ENCODE measurements at places on chromosomes 6 and 20.

DNA sequence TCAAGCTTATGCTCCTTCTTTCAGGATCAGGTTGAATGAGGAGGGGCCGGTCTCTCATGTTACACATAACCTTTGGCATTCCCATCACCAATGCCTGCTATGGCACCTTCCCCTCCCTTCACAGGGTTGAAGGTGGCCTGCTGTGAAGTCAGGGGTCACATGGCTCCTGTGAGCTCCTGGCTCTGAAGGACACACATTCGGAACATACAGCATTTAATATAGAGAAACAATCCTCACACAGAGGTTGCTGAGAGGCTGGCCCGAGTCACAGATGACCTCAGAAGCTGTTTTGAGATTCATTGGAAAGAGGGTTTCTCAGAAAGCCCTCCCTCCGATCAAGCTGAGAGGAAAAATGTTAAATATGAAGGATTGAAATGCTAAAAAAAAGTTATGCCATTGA is 82.1 kb downstream of the PSMG4 start:
- no peak for DNase-seq

- DNase-seq = no peak
Observed at GRCh38 chr6:34082864-34083626, 62.8 kb downstream of the GRM4 start.

GRCh38 chr6:142381845-142382378 is 80.1 kb downstream of the ADGRG6 start:
- DNase-seq = no peak

GRCh38 chr6:6922166-6922565 is 185.6 kb upstream of the RREB1 start:
- DNase-seq = no peak

DNA sequence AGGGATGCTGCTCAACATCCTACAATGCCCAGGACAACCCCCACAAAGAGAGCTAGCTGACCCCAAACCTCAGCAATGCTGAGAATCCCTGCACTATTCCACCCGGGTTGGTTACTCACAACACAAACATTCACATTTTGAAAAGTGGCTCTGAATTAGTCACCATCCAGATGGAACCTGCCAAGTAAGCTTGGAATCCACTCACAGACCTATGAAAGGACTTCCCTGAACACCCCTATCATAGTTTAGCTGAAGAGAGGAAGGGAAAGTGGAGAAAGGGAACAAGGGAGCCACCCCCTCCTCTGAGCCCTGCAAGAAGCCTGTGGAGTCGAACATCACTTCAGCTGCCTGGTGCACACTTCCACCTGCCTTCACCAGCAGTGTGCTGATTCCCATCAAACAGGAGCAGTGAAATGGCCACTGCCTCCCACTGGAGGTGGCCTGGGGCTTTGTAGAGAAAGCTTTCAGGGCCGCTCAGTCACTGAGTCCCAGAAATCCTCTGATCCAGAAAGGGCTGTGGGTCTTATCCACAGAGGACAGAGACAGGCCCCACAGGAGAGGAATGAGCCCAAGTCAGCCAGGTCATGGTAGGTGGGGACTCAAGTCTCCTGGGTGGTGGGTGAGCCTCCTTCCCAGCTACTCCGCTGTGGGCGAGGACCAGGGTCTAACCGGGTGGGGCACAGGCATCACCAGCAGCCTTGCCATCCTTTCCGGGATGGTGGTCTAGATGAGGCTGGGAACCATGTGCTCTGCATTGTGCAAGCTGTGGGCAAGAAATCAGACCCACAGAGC is 203.7 kb downstream of the SYNDIG1 start:
- DNase-seq = peak; percentile 87

- peak; percentile 74 for DNase-seq
Observed at GRCh38 chr6:143060354-143060805, 309 bp upstream of the AIG1 start.

DNA sequence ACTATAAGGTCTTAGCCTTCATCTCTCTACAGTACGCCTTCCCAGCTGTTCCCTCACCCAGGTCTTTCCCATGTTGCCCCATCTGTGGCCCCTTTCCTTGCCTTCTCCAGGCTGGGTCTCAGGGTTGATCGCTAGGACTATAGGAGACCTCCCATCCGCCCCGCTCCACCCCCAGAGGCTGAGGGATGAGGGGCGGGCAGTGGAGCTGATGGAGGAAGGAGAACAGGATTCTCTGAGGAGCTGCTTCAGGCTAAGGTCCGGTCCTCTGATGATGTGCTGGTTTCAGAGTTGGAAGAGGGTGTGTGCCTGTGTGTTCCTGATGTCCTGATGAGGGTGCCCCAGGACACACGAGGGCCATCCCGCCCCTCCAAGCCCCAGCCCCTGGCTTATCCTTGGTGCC is 154.8 kb upstream of the QKI start:
- no peak for DNase-seq

- DNase-seq = no peak
Observed at GRCh38 chr20:49727894-49728885, 14.5 kb upstream of the B4GALT5 start.

GRCh38 chr20:44738813-44739477 is 6.7 kb upstream of the KCNK15 start:
- peak; percentile 90 for DNase-seq

- DNase-seq = no peak
Observed at GRCh38 chr20:48467622-48468021, 360.2 kb downstream of the PREX1 start.

DNA sequence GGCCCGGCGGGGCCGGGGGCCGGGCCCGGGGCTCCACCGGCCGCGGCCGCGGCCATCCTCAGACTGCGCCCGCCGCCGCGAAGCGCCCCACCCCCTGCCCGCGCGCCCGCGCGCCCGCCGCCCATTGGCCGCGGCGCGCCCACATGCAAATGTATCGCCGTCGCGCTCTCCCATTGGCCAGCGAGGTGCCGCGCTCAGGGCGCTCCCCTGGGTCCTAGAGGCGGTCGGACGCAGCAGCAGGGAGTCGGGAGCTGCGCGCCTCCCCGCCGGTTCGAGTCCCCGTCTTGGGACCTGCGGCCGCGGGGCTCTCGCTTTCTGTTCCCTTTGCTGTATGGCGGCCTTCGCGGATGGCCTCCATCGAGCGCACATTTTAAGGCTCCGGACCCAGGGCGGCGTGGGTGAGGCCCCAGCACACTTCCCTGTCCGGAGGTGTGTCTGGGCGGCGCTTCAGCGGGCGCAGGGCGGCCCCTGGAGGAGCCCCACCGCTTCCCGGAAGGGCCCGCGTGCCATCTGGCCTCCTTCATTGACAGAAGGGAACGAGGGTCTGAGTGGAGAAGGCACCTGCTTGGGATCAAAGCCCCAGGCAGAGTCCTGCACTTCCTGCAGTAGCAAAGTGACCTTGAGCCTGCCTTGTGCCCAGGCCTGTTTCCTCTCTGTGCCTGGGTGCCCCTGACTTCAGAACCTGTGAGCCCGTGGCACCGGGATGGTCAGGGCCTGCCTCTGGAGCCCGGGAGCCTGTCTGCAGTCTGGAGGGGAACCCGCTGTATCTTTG is at the start of gene CABLES2:
Gene CABLES2 (minus strand): TSS at position 65 of the 772 bp plus-strand sequence. CDS start 9 bp downstream, at position 56.
- peak; percentile 100 for DNase-seq

DNA sequence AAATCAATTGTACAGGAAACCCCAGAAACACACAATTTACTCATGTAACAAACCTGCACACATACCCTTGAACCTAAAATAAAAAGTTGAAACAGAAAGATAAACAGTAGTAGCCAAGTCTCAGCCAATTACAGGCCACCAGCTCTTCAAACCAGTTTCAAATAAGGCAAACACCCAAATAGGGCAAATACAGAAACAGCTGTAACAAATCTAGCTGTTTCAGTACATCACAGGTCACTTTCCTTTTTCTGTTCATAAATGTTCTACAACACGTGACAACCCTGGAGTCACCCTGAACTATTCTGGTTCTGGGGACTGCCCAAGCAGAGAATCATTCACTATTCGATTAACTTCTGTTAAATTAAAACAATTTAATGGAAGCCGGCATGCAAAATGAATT is 329.0 kb downstream of the GJA1 start:
- DNase-seq = no peak

GRCh38 chr20:18287915-18288748 is at the start of gene ZNF133:
Gene ZNF133, plus strand, starts transcription at chr20:18288527. Its CDS starts 17,160 bp downstream, at chr20:18305687.
- peak; percentile 93 for DNase-seq

DNA sequence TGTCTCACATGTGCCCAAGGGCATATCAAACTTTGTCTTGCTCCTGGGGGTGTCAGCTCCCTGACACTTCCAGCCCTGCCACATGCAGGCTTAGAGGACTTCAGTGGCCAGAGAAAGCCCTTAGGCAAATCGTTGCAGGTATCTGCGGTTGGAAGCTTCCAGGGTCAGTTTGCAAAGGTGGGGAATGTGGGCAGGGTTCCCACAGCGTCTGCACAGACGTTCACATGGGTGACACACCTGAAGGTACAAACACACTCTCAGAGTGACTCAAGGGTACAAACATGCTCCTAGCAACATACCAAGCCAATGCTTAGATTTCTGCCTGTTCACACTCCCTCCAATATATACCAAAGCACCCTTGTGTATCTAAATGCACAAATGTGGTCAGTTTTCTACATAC is 30.0 kb downstream of the VSTM2L start:
- DNase-seq = no peak

DNA sequence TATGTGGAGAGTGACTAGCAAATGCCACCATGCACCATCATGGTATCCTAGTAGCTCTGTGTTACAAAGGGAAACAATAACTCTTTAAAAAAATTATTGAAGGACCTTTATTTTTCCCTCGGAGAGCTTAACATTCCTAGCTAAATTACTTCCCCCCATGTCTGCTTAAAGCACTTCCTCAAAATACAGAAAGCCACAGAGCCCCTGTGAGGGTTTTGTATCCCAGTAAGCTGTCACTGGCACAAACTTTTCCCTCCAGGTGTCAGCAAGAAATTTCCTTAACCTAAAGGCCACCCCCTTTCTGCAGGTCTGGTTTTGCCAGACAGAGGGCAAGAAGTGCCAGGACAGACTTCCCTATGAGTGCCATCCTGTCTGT is 340.0 kb upstream of the PRDM1 start:
- DNase-seq = no peak

GRCh38 chr6:16322666-16323312 is 84.4 kb downstream of the GMPR start:
- DNase-seq = no peak

- peak; percentile 95 for DNase-seq
Observed at GRCh38 chr6:25278914-25279747, at the start of gene CARMIL1. Gene CARMIL1, plus strand, starts transcription at chr6:25279374. Its CDS starts 422 bp downstream, at chr6:25279796.

GRCh38 chr6:160810238-160810637 is 108.2 kb downstream of the PLG start:
- DNase-seq = no peak

DNA sequence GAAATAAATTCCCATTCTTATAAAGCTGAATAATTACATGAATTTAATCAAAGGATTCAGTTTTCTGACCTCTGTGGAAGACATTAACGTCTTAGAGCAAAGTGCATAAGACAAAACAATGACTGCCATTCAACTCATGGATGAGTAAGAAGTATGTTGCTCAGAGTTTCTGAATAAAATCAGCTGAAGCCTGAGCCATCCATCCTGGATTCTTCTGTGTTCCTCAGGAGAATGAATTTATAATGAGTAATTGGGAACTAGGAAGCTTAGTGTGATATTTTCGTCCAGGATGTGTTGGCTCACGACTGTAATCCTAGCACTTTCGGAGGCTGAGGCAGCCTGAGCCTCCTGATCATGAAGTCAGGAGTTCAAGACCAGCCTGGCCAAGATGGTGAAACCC is 62.8 kb downstream of the PERP start:
- no peak for DNase-seq

DNA sequence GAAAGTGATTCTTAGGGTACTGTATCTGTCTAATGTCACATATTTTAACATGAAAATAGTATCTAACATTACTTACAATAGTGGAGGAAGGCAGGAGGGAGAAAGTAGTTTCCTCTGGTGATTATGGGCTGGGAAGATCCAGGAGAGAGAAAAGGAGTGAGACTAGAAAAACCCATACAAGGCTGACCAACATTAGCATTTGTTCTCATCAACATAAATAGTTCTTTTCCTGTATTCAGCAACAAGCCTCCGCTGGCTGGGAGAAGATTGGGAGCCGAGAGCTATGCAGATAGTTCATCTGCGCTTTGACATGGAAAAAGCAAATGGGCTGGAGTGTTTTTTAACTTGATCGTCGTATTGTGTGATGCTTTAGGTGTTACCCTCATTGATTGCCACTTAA is 239.4 kb downstream of the PHACTR1 start:
- DNase-seq = no peak

GRCh38 chr6:55255113-55255512 is 72.2 kb upstream of the GFRAL start:
- no peak for DNase-seq

GRCh38 chr6:10180138-10181074 is 234.5 kb downstream of the TFAP2A start:
- DNase-seq = no peak

- DNase-seq = no peak
Observed at GRCh38 chr6:144714021-144714712, 429.0 kb downstream of the UTRN start.

GRCh38 chr6:84467296-84467695 is 239.9 kb upstream of the CEP162 start:
- no peak for DNase-seq

DNA sequence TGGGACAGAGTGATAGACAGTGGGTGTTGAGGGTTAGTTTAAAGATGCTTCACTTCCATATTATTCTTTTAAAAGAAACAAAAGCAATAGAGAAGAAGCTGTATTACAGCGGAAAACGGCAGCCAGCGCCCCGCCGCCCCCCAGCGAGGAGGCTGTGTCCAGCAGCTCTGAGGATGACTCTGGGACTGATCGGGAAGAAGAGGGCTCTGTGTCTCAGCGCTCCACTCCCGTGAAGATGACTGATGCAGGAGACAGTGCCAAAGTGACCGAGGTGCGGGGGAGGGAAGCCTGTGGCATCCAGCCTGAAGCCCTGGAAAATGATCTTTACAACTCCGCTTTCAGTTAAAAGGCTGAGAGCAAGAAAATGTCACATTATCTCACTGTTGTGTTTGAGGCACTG is 100.2 kb downstream of the FIG4 start:
- DNase-seq = peak; percentile 35

GRCh38 chr6:170200458-170200891 is 90.4 kb downstream of the DLL1 start:
- peak; percentile 67 for DNase-seq

GRCh38 chr20:59322081-59322480 is 21.7 kb downstream of the EDN3 start:
- DNase-seq = no peak

DNA sequence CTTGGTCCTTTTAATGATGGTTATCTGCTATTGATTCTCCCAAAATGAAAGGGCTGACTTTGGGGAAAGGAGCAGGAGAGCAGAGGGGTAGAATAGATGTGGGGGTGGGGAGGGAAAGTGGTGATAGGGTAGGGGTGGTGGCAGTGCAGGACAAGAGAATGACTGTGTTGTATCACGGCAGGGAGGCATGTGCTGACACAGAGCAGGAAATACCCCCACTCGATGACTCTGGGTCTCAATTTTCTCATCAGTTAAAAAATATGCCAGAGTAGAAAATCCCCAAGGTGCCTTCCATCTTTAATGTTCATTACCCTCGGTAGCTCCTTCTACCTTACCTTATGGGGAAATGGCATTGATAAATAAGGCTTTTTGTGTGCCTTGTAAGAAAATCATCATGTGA is 79.0 kb upstream of the ATXN1 start:
- DNase-seq = no peak

GRCh38 chr6:136113736-136114173 is 136.4 kb downstream of the MTFR2 start:
- DNase-seq = no peak
